ENCODE measurements at places on chromosomes 16 and 17.
A peak's percentile ranks its signal among the peaks of the same experiment; 100 is the strongest.

DNA sequence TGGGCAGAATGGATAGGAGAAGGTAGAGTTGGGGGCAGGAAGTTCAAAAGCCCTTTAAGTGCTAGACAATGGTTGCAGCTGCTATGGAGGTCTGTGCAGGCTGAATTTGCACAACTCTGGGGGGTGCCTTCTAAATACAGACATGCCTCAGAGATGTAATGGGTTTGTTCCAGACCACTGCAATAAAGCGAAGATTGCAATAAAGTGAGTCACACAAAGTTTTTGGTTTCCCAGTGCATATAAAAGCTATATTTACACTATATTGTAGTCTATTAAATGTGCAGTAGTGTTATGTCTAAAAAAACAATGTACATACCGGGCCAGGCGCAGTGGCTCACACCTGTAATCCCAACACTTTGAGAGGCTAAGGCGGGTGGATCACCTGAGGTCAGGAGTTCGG, 60.5 kb upstream of the MYOCD start:
- DNase-seq, result no peak

GRCh38 chr17:45293413-45294211, 23.2 kb downstream of the MAP3K14 start:
- peak; percentile 50 for DNase-seq

DNA sequence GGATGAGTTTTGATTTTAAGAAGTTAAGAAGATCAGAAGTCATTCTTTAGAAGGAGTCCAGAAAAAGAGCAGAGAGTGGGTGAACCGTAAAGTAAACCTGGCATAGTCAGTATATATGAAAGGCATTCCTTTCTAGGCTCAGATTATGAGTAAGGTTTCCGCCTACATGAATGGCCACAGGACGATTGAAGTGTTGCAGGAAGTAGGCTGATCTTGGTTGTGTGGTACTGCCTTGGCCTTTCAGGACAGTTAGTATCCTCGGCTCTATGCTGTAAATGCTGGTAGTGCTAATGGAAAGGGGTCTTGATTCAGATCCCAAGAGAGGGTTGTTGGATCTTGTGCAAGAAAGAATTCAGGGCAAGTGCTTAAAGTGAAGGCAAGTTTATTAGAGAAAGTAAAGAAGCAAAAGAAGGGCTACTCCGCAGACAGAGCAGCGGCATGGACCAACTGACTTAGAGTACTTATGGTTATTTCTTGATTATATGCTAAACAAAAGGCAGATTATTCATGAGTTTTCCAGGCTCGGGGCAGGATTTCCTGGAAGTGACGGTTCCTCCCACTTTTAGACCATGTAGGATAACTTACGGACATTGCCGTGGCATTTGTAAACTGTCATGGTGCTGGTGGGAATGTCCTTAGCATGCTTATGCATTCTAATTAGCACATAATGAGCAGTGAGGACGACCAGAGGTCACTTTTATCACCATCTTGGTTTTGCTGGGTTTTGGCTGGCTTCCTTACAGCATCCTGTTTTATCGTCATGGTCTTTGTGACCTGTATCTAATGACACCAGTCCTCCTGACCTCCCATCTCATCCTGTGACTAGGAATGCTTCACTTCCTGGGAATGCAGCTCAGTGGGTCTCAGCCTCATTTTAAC, 164.8 kb downstream of the SNX29 start:
- DNase-seq, result no peak

DNA sequence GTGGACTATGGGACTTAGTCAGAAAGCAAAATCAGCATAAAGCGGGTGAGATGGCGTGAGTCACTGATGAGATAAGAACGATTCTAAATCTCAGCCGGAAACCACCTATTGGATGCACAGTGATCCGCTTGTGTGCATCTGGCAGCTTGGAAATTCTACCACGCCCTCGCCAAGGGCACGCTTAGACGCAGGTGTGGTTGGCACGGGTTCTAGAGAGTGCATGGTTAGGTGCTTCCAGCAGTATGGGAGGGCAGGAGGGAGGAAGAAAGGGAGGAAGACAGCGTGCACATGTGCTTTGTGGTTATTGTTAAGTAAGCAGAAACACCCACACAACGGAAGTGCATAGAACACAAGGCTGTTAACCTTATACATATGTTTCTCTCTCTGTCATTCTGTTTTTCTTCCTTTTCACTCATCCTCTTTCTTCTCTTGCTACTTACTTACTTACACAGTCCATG, 374.0 kb upstream of the ASIC2 start:
- no peak for DNase-seq

DNA sequence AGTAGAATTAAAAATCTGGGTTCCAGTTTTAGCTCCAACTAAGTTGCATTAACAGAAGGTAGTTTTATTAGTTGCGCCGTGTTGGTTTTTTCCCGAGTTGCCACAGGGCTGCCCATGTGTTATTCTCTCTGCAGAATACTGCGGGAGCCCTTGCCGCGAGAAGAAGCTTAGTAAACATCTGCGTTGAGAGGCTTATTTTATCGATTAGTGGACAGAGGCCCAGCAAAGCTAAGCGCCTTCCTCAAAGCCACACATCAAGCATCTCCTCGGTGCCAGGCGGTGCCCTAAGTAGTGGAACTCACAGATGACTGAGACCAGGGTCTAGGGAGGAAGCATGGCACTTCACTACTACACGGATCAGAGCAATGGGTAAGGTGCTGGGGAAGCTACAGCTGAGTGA, 212.3 kb upstream of the IRX5 start:
- DNase-seq, result no peak

- no peak for DNase-seq
These were observed 220.5 kb downstream of the PARN start for GRCh38 chr16:14409563-14409962.

- no peak for DNase-seq
These were observed 602.1 kb upstream of the GOT2 start for GRCh38 chr16:59336136-59336695.

- no peak for DNase-seq
These were observed at the start of gene KRTAP29-1 for GRCh38 chr17:41301916-41302901. Gene KRTAP29-1, minus strand, starts transcription at chr17:41302851. Its CDS starts 0 bp downstream, at chr17:41302851.

GRCh38 chr17:39194985-39195524, 2.4 kb downstream of the CACNB1 start:
- DNase-seq, result no peak

- DNase-seq, result no peak
These were observed 214.5 kb upstream of the MAF start for GRCh38 chr16:79815049-79815448.

DNA sequence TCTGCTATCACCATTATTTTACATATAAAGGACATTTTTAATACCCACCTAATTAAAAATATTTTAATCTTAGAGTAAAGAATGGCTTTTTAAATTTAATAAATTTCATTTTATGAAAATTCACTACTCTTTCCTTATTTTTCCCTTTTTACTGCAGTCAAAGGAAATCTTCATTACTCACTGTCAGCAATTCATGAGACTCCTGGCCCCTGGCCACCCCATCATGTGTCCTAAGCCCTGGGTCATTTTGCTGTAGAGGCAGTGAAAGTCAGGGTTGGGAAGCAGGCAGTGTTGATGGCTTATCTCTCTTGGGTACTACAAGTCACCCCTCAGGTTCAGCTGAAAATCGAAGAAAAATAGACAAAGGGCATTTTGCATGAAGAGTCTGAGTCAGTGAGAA, 468.6 kb upstream of the CCL2 start:
- no peak for DNase-seq

DNA sequence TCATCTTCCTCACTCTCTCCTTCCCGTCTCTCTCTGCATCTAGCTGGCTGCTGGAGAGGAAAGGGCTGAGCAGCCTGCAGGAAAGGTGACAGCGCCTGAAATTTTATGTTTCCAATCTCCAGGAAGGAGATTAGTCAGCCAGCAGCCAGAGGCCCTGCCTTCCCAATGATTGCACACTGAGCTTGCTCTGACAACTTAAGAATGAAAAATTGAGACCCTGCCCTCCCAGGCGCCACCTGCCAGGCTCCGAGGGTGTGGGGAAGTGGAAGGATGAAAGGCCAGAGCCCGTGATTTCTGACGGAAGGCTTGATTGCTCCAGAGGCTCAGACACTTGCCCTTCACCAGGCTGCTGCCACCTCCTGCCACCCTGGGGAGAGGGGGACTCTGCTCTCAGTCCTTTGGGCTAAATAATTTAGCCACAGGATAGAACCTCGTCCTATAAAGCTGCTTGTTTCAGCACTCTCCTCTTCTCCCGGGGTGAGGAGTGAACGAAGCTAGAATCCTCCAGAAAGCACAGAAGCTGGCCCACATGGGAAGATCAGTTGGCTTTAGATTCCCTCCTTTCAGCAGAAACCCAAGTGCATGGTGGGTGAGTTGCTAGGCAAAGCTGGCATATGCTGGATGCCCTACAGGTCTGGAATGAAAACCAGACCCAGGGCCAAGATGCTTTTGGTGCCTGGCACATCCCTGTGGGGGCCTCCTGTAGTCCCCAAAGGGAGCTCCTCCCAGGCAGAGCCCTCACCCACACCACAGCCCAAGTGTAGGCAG, 33.5 kb downstream of the GRIN2C start:
- DNase-seq, result no peak

DNA sequence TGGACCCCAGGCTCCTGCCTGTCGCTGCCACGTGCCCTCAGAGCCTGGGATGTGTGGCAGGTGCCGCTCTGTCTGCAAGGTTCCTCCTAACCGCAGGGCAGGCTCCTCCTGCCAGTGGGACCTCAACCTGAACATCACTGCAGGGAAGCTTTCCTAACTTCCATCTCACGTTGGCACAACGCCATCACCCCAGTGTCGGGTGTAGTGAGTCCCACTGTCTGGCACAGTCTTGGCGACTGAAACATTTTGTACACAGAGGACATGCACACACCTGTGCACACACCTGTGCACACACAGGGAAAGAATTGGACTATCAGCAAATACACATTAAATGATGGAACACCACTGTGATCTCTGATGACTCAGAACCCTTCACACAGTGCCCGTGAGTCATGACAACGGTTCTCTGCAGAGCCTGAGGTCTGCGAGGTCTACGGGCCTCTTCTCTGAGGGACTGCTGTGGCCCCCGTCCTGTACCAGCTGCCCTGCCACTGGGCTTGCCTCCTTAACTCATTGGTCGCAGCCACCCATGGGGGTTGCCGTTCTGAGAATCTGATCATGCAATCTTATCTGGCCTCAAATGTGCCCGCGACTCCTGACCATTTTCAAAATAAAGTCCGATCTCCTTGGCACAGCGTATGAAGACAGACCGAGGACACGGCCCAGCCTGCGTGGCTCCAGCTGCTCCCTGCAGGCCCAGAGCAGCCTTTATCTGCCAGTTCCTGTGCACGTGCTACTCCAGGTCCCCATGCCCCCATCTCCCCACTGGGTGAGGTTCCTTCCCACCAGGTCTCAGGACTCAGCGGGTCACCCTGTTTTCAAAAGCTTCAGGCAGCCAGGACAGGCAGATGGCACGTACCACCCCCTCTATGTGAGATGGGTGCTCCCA, 7.6 kb downstream of the CCDC57 start:
- no peak for DNase-seq

DNA sequence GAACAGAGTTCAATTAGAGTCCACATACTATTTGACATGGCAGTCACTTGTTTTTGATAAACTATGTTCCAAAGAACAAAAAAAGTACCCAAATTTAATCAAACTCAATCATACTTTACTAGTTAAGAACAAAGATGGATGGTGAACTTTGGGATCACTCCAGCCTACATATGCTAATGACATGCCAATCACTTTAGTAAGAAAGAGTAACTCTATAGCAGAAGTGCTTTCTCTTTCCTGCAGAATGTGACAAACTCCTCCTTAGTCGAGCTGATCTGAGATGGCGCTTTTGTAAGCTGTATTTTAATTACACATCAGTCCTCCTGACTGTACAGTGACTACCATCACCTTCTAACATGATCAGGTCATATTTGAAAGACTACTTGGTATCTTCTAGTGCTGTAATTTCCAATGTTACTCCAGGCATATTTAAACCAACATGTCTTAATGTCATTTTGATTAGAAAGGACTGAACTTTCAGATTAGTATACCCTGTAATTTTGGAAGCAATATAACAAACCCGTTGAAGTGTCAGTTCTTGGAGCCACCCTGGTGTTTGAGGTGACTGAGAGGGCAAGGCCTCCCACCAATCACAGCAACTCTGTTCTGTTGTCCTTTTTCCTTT, 4.1 kb downstream of the NETO2 start:
- no peak for DNase-seq

- DNase-seq, result no peak
These were observed 4.5 kb upstream of the PHKG2 start for GRCh38 chr16:30743716-30744115.

GRCh38 chr17:9470171-9470570, 105.4 kb downstream of the STX8 start:
- DNase-seq, result no peak

GRCh38 chr17:20235747-20236146, 226.6 kb downstream of the SPECC1 start:
- DNase-seq, result peak; percentile 39

- no peak for DNase-seq
These were observed 11.7 kb downstream of the SOCS3 start for GRCh38 chr17:78348055-78348770.

DNA sequence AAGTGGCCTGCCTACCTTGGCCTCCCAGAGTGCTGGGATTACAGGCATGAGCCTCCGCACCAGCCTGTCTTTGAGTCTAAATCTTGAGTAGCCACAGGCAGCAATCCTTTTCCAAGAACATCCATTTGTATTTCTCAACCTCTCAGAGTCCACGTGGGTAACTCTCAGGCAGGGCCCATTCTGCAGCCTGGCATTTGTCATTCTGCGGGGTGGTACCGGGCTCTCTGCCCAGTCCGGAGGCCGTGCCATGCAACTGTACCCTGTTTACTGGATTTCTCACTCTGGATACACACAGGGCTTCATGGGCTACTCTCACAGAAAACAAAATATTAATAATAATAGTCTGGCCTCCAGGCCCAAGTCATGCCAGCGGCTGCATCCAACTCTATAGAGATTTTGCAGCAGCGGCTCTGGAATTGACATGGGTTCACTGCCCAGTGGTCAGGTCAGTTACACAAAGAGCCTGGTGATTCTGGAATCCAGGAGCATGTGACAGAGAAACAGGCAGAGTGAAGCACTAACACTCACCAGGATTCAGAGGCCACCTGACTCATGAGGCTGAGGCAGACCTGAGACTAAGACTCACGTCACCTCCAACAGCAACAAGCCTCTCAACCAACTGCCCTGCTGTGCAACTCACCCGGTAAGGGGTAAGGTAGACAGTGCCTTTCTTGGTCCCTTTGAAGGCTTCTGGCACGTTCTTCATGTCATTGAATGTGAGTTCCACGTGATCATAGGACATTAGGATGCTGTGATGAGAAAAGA, 4.0 kb downstream of the WBP2 start:
- no peak for DNase-seq

DNA sequence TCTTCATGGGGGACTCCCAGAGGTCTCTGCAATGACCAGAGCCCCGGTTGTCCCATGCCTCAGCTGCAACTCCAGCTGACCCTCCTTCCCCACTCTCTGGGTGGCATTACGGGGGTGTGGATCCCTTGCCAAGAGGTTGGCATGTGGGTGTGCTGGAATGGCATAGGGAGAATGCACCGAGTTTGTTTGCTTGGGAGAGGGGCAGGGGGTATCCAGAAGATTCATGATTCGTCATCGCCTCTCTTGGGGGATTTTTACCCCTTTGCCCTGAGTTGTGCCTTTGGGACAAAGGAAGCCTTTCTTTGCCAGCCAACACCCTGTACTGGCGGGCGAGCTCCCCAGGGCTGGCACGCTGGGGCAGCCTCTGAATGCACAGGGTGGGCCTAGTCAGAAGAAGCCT, 6.5 kb downstream of the ERBB2 start:
- no peak for DNase-seq

GRCh38 chr17:77473615-77474226, 333.0 kb downstream of the SEC14L1 start:
- no peak for DNase-seq

Measured in glutamatergic neuron (in vitro differentiated cells).